Bone marrow (tissue), 2 donors: ENCODE measurements at places on chromosomes 7 and 10.

GRCh38 chr10:105585753-105586152, 944.7 kb downstream of the SORCS3 start:
- DNase-seq = no peak

GRCh38 chr7:4871930-4872675, 10.3 kb upstream of the PAPOLB start:
- DNase-seq = no peak

- no peak for DNase-seq
These were observed 2.2 kb downstream of the EGFR start for GRCh38 chr7:55021053-55021452.

- no peak for DNase-seq
These were observed 210.5 kb downstream of the ETV1 start for GRCh38 chr7:13778967-13779366.

DNA sequence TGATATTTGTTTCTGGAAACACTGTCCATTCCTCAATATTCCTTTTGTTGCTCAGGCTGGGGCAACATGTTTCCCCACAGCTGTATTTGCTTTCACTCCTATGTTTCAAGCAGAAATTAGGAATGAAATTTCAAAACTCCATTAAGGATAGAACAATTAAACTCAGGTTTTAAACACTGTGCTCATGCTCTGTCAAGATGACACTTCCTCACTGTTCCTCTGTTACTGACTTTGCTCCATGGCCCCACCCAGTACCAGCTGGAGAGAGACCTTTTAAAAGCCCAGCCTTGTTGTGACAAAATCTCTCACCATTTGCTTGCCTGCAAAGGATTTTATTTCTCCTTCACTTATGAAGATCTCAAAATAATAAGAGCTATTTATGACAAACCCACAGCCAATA, 197.4 kb downstream of the ELMO1 start:
- DNase-seq = no peak

GRCh38 chr7:91787931-91788330, 92.6 kb downstream of the MTERF1 start:
- DNase-seq = no peak

GRCh38 chr10:74333174-74333573, 182.2 kb downstream of the ADK start:
- DNase-seq = no peak

DNA sequence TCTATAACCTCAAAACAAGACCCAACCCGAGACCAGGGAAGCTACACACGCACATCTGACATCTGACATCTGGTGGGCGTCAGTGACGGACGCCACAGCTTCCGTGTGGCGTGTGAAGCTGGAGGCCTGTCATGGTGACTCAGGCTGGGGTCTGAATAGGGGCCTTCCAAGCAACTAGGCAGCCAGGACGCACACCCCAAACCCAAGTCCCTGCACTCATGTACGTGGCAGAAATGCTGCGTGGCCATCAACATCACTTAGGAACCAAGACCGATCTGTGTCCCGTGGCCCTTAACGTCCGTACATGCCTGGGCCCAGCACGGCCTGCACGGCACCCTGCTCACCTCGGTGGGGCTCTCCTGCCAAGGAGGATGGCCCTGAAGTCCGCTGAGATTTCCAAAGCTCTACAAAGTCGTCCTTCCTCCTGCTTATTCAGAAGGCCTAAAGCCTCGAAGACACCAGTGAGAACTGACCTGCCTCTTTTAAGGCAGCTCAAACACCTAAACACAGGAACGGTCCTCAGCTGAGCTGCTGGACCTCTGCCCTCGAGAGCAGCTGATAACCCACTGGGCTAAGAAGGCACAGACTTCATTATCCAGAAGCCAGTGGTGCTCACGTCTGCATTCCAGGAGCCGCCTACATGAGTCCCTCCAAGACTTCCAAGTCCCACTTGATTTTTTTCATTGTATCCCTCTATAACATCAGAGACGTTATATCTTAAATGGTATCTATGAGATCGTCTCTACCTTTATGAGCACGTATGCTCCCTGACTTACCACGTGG, 82.5 kb downstream of the DIP2C start:
- DNase-seq = no peak

GRCh38 chr7:4791738-4792536, 16.5 kb downstream of the AP5Z1 start:
- DNase-seq = peak; percentile 27

DNA sequence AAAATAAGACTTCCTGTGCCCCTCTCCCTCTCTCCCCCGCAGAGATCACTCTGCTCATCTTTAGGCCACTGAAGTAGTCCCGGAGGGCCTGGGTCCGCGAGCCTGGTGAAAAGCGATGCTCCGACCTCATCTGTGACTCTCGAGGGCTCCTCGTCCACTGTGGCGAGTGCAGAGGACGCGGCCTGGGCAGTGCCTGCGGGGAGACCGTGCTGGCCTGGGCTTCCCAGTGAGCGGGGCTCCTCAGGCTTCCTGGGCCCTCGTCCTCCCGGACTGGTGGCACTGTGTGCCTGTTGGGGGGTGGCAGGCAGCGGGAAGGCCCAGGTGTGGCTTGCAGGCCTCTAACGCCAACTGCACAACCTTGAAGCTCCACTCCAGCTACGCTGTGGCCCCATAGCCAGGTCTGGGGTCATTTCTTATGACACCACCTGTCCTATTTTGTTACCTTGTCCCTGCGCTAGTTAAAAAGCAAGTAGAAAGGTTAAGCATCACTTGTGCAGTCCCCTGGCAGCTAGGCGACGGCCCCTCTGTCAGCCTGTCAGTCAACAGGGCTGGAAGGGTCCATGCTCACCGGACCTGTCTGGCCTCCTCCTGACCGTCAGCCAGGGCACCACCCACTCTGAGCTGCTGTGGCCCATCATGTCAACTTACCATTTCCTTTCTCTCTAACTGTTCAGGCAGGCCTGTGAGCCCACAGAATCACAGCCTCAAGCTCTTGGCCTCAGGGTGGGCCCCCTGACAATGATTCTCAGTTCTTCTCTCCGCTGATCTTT, 20.5 kb downstream of the MNX1 start:
- DNase-seq = no peak
